Osteoblast (primary cell): ENCODE measurements at places on chromosomes 4 and X. TPM values are rescaled to one million over a fixed set of nuclear protein-coding genes. Genes with fewer than 3 reads are reported as not detected.

The HDX gene
- total RNA-seq = 5.1 and 5.3 TPM in 2 replicates

The SLC9B1 gene
- total RNA-seq = 0.29 and 0.72 TPM in 2 replicates

The SPANXA2 gene
- total RNA-seq = 0.29 TPM in 1 of 2 replicates, not detected in the other

The CAPN6 gene
- not detected in 2 replicates for total RNA-seq

The CLDN22 gene
- not detected in 2 replicates for total RNA-seq

The TEX13B gene
- not detected in 2 replicates for total RNA-seq

DNA sequence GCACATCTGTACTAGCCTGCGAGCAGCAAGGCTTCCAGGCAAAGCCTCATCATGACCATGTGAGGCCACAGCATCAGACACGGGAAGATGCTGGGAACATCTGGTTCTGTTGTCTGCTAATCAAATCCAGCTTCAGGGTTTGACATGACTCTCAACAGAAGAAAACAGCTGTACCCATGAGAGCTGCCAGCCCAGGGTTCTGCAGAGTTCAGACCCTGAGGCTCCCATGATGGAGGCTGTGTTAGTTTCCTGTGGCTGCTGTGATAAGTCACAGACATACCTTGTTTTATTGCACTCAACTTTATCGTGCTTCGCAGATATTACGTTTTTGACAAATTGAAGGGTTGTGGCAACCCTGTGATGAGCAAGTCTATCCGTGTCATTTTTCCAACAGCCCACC is 37.5 kb downstream of the JAKMIP1 start:
- DNase-seq = no peak

DNA sequence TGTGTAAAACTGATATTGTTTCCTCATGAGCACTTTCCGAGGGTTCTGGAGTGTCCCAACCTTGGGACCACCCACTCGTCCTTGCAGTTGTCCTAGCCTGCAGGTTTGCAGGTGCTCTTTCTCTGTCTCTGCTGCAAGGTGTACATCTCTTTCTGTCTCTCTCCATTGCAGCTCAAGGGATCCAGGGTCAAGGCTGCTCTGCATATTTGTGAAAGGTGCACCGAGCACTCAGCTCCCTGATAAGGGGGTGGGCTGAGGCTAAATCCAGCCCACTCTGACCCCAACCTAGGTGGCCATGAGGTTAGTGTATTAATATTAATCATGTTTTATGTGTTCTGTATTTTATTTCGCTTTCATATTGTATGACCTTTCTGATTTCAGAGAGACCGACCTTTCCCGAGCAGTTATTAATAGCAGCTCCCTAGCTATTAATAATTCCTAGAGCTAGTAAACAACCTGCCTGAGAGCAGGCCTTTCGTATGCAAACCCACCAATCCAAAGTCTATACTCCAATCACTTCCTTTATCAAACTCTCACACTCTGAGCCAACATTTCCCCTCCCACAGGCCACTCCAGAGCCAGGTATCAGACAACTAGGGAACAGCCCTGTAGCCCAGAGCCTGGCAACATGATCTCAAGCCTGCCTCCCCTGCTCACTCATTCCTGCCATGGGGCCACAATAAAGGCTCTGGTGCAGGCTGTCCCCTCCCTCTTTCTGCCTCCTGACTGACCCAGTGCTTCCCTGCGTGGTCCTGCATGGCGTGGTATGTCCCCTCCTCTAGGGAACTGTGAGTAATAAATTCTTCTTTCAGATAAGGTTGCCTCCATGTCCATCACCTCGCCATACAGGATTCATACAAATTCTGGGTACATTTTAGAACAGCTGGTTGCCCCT is 73.9 kb downstream of the SLC2A9 start:
- no peak for DNase-seq

GRCh38 chr4:53040851-53041250 is 178.7 kb downstream of the RASL11B start:
- DNase-seq = no peak

DNA sequence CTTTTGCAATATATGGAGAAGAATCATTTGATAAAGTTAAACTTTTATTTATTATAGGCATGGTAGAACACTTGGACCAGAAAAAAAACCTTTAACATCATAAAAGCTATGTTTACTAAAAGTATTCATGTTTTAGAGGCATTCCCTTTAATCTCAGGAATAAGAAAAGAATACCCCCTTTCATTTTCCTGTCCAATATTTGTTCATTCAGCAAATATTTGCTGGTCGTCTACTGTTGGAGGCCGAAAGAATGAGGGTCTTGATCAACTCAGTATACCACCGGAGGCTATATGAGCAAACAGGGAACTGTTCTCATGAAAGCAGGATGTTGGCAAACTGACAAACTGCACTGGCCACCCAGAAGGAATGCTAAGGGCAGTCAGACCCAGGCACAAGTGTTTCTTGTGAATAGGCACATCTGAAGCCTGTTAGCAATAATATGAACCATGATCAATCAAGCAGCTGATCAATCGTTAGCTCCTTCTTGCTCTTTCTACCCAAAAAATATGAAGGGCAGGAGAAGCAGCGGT is 480.8 kb upstream of the FAT1 start:
- no peak for DNase-seq

DNA sequence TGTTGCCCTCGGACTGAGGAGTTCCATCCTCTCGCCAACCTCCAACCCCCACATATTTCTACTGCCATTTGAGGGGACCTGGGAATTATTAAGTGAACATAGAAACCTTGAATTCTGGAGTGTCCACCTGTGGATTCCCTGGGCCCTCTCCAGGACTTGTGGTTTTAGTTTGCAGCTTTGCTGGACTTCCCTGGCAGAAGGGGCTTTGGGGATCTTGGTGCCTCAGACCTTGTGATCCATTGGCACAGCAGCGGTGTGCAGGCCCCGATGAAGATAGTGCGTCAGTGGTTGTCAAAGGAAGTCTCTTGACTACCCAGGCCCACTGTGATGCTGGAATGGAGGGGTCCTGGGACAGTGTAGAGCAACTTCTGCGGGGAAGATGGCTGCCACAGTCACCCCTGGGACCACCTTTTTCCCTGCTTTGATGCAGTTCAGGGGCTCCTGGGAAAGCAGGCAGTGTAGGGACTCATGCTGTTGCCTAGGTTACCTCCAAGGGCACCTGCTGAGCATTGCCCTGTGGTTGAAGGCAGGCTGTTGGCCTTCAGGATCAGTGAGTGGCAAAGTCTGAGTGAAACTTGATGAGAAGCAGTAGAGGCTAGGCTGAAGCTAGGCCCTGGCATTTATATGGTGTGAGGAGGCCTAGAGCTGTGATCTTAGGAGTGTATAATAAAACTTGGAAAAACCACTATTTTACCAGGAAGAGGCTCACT is 2.2 kb downstream of the SLC16A2 start:
- DNase-seq = no peak

DNA sequence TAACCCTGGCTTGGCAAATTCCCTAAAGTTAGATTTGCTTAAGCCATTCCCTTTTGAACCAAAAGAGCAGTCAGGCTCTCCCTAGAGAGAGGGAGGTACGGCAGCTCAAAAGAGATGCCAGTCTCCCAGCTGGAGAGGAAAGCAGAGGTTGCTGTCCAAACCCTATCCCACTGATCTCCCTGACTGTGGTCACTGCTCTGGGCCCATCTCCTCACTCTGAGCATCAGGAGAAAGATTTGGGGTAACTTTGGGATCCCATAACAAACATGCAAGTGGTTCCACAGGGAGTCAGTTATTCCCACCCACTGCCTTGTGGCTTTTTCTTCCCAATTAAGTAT is 17.1 kb downstream of the ACSL1 start:
- no peak for DNase-seq

- no peak for DNase-seq
These were observed 504.4 kb upstream of the FAT1 start for GRCh38 chr4:187227907-187228704.

- no peak for DNase-seq
These were observed 314.9 kb downstream of the ADGRL3 start for GRCh38 chr4:61514991-61515390.

- DNase-seq = no peak
These were observed 42.2 kb upstream of the HGFAC start for GRCh38 chr4:3399277-3400194.

DNA sequence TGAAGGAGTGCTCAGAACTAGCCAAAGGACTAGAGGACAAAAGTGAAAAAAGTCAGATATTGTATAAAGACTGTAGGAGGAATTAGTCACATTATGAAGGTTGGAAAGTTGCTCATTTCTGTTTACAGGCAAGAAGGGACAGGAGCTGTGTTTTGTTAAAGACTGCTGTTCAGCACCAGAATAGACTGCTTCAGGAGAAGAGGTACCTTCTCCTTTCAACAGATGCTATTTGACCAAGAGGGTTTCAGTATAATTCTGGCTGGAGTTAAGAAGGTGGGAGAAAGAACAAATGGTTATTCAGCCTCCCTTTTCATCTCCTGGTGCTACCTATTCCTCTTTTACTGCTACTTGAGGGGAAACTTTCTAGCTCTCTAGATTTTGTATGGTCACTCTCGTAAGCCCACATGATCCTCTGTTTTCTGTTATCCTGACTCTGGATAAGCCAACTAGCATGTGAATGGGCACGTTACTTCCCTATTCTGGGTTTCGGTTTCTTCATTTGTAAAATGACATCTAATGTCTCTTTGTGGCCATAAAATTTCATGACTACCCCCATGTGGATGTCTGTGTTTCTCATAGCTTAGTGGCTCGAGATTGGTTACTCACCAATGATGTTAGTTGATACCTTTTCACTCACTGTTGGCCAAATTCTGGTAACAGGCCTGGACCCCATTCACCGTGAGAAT is 68.9 kb downstream of the SH2D1A start:
- DNase-seq = no peak

DNA sequence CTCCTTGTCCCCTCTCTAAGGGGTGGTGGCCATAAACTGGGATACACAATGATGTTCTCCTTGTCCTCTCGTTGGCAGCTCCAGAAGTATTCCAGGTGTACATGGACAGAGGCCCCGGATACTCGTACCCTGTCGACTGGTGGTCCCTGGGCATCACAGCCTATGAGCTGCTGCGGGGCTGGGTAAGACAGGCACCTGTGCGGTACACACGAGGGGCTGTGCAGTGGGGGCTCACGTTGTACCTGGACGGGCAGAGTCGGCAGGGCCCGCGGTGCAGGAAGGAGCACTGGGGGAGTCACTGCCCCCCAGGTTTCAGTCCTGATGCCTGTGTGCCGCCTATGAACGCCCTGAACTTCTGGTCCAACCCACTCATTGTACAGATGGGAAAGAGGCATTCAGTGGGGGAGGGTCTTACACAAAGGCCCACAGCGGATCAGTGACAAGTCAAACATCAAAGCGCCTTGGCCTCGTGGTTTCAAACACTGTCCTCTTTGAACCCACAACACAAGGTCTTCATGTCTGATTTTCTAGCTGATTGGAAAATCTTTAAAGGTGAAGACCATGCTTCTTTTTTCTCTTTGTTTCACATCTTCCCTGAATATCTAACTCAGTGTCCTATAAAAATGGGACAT is 261.6 kb downstream of the EVC2 start:
- DNase-seq = no peak
